Astrocyte (in vitro differentiated cells and primary cell): ENCODE measurements at places on chromosomes 5 and 9.
A peak's percentile ranks its signal among the peaks of the same experiment; 100 is the strongest.

GRCh38 chr5:168826246-168826725, 247.1 kb upstream of the PANK3 start:
- no peak for DNase-seq

DNA sequence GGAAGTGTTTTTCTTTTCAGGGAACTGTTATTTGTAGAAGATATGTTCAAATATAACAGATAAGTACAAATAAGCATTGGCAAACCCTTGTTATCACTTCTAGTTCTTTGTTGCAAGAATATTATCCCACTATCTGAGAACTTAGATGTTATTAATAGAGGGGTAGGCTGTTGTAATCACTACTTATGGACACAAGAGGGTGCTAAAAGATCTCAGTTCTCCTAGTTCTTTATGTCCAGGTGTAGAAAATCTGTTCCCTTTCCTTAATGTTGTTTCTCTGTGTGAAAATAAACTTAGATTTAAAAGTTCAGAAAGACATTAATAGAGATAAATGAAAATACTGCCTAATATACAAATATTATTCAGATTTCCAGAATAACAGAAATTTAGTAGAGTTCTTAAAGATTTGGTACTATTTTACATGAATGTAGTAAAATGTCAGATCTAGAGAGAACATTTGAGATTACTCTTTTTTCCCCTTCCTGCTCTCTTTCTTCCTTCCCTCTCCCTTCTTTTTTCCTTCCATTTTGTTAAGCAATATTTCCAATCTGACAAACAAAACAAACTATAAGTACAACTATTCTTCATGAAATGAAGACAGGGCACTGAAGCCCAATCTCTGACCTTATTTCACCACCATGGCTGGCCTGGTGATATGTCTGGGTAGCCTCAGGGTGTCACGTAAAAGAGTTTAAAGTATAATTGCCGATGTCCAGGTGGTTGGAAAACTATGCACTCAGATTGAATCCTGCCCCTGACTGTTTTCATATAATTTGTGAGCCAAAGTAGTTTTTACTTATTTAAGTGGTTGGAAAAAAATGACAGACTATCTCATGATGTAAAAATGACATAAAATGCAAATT, 43.6 kb upstream of the C5orf46 start:
- DNase-seq = peak; percentile 20

GRCh38 chr5:97127727-97128126, 14.7 kb downstream of the LIX1 start:
- no peak for DNase-seq

GRCh38 chr9:79512251-79512650, 59.5 kb upstream of the TLE4 start:
- no peak for DNase-seq

DNA sequence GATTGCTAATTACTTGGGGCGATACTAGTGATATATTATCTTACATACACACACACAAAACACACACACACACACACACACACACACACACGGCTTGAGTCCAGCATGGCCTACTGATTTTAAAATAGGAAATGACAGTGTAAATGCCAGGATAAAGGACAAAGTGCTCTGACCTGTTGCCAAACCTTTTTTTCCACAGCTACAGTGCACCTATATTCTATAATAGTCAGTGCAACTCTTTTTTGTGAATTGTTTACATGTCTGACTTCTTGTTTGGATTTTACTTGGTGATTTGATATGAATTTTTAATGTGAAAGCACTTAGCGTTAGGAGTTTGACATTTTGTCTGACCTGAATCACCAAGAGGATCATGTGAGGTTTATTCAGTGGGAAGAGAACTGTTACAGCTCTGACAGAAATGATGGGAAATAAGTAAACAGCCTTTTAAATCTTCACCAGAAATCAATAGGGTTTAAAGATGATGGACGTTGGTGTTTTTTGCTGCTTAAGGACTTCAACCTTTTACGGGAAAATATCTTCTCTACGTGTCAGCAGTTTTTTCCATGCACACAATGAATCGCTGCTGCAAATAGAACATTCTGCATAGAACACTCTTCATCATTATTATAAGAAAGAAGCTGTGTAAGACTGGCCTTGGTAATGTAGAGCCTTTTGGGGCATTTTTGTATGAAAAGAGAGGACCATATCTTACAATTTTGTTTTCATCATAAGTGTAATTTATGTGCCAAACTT, 218.5 kb downstream of the RANBP17 start:
- DNase-seq = no peak

DNA sequence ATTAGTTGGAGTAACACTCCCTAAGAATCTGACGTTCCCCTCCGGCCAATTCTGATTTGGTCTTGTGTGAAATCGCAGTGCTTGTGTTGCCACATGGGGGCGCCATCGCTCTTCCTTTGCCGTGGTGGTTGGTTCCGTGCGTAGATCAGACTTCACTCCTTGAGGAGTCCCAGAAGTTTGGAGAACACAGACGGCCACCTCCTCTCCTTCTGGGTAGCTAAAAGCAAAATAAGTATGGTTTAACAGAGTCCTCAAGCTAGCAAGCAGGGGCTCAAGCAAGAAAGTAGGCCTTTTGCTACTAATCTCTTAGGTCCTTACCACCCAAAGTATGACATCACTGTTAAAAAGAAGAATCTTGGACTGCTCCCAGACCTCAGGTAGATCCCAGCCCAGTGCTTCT, 59.5 kb downstream of the HSPA4 start:
- peak; percentile 55 for DNase-seq

DNA sequence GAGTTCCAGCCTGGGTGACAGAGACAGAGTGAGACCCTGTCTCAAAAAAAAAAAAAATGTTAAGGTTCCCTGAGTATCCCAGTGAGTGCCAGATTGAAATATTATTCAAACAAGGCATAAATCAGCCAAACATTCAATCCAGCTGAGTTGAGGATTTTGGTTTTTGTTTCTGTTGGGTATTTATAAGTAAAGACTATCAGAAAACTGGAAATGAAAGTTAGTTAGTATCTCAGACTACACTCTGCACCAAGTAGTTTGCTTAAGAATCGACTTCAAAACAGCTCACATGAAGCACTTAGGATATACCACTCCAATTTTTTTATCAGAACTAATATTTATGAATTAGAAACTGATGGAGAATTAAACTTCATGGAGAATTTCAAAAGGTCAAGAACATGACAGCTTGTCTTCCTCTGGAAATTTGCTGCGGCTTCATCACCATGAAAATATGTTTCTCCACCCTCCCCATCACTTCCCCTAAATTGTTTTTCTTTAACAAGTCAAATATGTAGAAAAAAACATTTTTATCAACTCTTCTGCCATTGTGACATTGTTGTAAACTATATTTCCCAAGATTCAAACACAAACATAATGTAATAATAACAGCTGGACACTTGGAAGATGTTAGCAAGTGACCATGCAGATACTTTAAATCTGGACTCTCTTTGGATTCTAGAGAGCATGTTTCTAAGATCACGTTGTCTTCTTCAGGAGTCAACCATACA, 110.0 kb upstream of the PTGER4 start:
- no peak for DNase-seq

DNA sequence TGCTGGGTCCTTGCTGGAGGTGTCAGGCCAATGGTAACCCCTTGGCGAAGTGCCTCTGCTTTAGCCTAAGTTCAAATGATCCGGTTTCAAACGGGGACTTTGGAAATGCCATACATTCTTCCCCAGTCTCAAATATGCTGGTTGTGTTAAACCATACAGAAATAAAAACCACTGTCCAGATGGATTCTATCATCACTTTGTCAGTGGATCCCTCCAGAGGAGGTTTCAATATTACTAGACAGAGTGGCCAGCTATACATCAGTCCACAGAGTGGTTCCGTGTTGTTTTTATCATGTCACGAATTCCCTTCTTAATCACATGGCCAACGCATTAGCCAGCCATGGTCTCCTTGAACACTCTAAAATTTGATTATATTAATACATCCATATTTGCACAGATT, 7.3 kb upstream of the RANBP17 start:
- DNase-seq = no peak

DNA sequence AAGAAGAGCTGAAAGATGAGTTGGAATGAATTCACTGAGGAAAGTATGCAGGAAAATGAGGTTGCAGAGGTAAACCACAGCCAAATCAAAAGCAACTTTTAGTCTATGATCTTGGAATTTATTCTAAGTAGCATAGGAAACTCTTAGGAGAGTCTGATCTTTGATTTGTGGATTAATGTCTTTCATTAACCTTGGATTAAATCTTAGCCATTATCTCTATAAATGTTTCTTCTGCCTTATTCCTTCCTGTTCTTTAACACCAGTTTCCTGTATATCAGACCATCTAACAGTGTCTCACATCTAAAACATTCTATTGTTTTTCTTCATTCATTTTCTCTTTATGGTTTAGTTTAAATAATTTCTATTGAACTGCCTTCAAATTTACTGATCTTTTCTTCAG, 187.2 kb upstream of the ANKRD55 start:
- no peak for DNase-seq

- DNase-seq = peak; percentile 46
Observed at GRCh38 chr9:95570150-95570549, 53.4 kb upstream of the PTCH1 start.

DNA sequence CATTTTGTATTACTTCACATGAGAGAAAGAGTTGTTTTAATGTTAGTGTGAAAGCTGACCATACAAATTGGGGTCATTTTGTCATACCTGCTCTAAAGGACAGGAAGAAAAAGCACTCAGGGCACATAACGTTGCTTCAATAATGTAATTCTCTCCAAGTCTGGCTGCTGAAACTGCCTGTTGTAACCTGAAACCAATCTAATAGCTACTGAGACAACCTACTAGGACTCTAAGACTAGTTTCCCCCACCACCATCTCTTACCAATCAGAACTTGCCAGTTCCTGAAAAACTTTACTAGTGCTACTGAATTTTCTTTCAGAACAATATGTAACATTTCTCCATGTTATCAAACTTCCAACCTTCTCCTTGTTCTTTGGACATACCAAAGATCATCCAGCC, 374.7 kb downstream of the PTPRD start:
- DNase-seq = no peak

DNA sequence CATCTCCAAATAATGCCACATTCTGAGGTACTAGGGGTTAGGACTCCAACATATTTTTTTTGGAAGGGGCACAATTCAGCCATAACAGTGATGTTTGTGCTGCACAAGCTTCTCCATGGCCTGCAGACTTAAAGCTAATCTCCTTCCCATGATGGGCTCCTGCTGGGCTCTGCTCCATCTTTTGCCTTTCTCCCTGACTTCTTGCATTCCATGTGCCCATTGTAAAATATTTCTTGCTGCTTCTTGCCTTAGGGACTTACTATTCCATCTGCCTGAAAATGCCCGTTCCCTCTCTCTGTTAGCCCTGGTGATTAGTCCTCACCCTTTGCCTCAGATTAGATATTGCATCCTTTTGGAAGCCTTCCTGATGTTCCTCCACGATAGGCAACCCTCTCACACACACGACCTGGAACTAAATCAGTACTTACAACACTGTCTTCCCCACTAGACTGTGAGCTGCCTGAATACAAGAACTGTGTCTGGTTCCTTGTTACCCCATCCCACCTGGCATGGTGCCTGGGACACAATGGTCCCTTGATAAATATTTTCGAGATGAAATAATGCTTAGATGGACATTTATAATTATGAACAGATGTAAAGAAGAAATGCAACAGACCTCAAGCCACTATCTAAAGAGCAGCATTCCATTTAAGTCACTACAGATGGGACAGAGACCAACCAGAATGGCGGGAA, 33.5 kb downstream of the OR1J1 start:
- peak; percentile 50 for DNase-seq

DNA sequence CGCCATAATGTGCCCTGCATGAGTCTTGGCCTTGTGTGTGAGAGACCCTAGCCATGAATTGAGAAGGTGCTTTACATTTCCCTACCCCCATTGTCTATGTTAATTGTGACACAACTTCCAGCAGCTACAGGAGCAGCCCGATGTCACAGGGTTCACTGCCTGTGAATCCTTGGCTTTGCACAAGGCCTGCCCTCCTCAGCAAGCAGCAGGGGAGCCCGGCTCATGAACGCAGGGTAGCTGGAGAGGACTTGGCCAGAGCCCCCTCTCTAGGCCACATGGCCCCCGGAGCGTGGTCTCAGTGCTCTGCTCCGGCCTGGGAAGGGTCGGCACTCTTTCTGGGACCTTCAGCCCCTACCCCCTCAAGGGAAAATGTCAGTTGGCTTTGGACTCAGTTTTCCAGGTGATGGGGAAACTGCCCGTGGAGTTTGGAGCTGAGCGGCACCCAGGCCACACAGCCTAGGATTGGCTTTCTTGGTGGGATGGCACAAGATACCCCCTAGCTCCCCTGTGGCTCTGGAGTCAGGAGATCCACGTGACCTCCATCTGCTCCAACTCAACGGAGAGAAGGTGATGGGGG, 160.8 kb downstream of the DAB2IP start:
- DNase-seq = no peak

DNA sequence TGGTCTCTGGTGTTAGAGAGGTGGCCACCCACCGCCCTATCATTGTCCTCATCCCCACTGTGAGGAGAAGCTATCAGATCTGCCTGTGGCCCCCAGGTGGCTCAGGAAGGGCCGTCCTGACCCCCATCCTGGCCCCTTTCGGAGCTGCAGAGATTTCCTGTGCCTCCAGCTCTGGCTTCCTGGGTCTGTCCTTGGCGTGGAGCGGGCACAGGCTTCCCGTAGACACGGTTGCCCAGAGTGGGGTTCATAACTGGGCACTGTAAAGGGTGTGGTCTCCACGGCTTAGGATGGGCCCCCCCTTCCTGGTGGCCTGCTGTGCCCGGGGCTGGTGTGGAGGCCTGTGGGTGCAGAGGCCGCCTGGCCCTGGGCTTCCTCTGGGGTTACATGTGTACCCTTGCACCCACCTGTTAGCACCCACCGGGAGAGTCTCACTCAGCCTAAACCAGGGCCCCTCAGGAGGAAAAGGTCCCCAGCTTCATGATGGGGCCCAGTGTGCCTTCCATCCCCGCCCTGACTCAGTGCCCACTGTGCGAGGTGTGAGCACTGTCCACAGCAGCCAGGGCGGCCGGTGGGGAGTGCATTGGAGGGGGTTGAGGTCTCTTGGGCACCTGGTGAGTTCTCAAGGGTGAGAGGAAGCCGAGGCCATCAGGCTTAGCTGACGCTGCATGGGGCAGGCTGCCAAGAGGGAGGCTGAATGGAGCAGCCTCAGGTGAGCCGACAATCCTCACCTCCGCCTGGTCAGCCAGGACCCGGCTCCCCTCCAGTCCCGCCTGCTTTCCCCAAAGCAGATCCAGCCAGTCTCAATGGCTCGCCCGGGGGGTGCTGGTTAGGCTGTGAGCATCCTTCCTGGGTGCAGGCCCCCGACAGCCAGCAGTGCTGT, 15.3 kb upstream of the AJM1 start:
- no peak for DNase-seq

DNA sequence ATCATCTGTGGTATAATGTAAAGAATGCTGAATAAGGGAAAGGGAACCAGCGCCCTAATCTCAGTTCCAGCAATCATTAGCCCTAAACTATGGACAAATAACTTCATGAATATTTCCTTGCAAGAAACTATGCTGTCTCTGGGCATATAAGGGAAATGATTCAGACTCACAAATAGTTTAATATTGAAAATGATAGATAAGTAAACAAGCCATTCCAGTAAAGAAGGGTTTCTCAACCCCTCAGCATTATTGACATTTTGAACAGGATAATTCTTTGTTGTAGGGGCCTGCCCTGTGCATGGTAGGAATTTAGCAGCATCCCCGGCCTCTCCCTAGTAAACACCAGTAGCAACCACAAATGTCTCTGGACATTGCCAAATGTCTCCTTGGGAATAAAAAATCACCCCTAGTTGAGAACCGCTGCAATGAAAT, 23.8 kb downstream of the C5 start:
- peak; percentile 34 for DNase-seq
